Smooth muscle cell of the coronary artery (primary cell): ENCODE measurements at places on chromosomes 3 and 15. TPM values are rescaled to one million over a fixed set of nuclear protein-coding genes. Genes with fewer than 3 reads are reported as not detected.

The GPR160 gene
- total RNA-seq: 0.12 and 0.15 TPM in 2 replicates

The ATP2B2 gene
- not detected in 2 replicates for total RNA-seq

The TNIK gene
- 23.2 and 27.4 TPM in 2 replicates for total RNA-seq

The CISH gene
- total RNA-seq: 0.94 and 0.98 TPM in 2 replicates

The SH3GL3 gene
- not detected in 2 replicates for total RNA-seq

The SHC4 gene
- 0.47 and 4.1 TPM in 2 replicates for total RNA-seq

The NMNAT3 gene
- 0.23 and 2.5 TPM in 2 replicates for total RNA-seq

The ISLR gene
- 44.8 and 87.3 TPM in 2 replicates for total RNA-seq

The CD276 gene
- 85.0 and 183 TPM in 2 replicates for total RNA-seq
